ENCODE measurements at places on chromosomes 12 and 14. TPM values are rescaled to one million over a fixed set of nuclear protein-coding genes. Genes with fewer than 3 reads are reported as not detected.

Gene NEUROD4
- not detected for total RNA-seq

Gene NPFF
- total RNA-seq, result not detected

Gene PTMS
- total RNA-seq, result 293 TPM

Gene CDK17
- total RNA-seq, result 25.4 TPM

Gene SLC25A47
- 0.20 TPM for total RNA-seq

Gene CORO1C
- total RNA-seq, result 194 TPM

Gene PLCZ1
- total RNA-seq, result not detected

Gene PRPH
- 6.3 TPM for total RNA-seq

Gene GLS2
- total RNA-seq, result 1.8 TPM

Gene GLIPR1L1
- total RNA-seq, result not detected

Gene FAM181A
- not detected for total RNA-seq

Gene CISTR
- not detected for total RNA-seq

Gene RPGRIP1
- total RNA-seq, result 0.49 TPM

GRCh38 chr14:35678403-35679028 lies 130.6 kb downstream of the RALGAPA1 start:
- DNase-seq, result no peak

DNA sequence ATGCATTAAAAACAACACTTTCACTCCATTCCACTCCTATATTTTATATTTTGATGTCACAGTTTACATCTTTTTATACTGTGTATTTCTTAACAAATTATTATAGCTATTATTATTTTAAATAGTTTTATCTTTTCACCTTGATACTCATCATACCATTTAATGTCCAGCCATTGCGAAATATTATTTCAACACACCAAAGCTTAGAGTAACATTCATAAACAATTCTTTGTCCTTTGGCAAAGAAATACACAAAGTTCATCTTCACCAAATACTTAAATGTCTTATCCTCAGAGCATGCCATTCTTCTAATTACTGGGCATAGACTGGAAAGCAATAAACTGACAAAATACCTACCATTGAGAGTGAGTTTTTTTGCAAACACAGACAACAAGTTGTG lies 1963.4 kb upstream of the FLRT2 start:
- DNase-seq, result no peak

DNA sequence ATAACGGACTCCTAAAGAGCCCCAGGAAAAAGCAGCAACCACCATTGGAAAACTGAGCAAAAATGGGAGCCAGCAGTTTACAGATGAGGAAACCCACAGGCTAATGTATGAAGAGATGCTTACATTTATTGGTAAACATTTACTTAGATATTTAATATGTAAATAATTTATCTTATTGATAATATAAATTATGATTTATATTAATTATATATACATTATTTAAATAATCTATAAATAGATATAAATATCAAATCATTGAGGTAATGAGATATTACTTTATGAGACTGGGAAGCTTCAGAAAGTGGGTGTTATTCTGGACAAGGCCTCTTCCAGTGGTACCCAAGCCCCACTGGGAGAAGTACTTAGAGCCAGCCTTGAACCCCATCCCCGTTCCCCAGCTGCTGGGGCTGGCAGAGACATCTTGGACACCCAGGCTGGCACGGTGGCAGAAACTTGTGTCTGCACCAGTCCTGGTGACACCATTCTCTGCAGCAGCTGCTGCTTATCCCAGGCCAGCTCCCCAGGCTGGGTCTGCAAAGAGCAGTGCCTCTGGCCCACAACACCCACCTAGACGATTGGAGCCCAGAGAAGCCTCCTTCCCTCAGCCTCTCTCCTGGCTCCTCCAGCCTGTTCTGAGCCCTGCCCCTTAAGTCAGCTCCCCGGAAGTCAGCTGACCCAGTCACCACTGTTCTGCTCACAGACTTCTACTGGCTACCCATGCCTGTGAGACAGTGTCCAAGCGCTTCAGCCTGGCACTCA lies 25.9 kb downstream of the ISCA2 start:
- DNase-seq, result no peak

DNA sequence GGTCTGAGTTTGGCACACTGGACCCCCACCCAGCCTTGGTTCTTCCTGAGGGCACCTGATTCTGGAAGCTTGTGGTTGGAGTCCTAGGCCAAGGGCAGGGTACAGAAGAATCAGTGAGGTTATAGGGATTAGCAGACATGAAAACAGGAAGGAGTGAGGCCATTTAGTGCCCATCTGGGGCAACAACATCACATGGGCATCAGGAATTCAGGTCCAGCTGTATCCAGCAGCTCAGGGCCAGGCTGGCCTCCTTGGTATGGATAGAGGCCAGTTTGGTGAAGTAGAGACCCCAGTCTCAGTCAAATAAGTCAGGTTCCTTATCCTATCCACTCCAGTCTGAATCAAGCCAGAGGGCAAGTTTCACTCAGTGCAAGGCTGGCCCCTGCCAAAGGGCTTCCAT lies 36.2 kb downstream of the RASAL1 start:
- DNase-seq, result no peak

- DNase-seq, result no peak
Measured at GRCh38 chr12:14903386-14904098, 17.9 kb upstream of the MGP start.

DNA sequence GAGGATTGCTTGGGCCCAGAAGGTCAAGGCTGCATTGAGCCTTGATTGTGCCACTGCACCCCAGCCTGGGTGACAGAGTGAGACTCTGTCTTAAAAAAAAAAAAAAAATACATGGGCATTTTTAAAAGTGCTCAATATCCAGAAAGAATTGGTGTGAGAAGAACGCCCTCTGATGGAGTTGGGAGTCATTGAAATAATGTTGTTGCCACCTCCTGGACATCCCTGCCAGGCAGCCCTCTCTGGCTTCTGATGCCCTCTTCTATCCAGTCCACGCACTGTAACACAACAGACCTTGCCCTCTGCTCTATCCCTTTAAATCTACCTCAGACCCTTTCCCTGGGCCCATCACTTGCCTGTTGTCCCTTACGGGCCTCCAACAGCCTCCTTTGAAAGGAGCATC lies 4.9 kb downstream of the PTGDR start:
- DNase-seq, result peak; percentile 38

DNA sequence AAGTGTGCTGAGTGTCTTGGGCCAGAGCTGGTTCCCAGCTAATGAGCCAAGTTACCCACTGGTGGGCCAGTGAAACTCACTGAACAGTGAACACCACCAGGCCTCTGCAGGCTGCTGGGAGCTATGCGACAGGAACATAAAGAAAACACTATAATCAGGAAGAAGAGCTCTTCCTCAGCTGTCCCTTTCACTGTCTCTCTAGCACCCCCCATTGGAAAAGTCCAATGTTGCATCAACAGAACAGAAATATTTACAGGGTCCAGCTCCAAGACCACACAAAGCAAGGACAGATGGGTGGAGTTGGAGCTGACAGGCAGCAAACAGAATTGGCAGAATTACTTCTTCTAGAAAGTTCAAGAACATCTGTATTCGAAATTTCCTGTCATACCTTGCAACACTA lies 903.6 kb upstream of the TMEM132C start:
- no peak for DNase-seq

- DNase-seq, result no peak
Measured at GRCh38 chr12:65324056-65324455, 45.6 kb downstream of the MSRB3 start.

DNA sequence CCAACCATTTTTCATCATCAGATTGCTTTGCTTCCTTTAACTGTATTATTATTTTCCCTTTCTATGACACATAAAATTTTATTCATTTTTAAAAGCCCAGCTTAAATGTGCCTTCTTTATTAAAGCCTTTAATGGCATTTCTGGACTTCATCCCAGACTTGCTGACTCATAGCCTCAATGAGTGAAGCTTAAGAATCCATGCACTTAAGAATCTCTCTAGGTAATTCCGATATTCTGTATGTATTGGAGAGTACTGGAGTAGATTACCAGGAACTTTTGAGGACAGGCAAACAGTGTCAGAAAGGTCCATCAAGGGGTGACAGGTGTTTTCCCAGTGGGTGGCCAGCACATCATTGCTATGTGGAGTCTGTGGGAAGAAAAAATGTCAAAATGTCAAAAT lies 107.9 kb downstream of the PTPRQ start:
- no peak for DNase-seq

DNA sequence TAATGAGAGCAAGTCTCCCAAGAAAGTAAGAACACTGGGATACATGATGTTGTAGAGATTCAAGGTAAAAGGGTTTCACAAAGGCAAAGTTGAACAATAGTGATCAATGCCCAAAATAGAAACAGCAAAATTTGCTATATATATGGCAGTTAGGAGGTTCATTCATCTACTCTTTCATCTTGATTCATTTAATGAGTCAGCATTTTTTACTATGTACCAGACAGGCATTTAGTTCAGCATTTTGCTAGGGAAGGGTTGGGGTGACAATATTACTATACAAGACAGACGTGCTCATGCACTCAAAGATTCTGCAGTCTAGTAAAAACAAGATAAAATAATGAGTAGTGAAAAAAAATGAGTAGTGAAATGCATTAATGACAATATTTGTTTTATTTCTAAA lies 264.9 kb upstream of the LMO3 start:
- no peak for DNase-seq

DNA sequence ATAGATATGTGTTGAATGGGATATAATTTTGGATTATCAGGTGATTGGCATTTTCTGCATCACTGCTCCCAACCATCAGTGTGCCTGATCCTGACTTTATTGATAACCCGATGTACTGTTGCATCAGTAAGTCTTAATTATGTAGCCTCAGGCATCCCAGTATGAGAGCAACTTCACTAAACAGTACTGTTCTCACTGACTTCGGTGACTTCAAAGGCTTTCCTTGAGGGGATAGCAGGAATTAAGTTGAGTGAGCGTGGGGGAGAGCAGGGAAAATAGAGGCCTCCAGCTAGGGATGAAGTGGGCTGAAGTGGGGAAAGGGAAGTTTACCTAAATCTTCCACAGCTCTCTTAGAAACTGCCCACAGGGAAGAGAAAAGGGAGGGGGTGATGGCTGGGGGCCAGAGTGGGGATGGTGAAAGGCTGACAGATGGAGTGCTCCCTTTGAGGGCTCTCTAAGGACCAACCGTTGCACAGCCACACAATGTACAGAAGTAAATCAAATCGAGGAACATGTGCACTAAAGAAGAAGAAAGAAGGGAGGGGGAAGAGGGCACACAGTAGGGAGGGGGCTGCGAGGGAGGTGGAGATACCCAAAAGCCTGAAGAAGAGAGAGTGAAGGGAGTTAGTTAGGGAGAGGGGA lies 10.7 kb upstream of the NEUROD4 start:
- DNase-seq, result no peak

DNA sequence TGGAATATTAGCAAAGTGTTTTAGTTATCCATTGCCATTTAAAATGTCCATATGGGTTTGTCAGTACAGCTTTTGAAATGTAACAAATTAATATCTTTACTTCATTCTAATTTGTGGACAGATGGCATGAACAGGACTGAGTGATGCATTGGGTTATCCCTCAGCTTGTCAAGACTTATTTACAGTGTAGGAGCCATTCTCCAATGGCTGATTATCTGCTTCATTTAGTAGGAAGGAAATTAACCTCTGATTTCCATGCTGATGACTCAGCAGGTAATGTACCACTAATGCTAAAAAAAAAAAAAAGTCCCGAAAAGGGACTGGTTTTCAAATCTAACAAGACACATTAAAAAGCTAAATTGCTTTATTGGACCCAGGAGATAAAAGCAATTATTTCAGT lies 1149.0 kb upstream of the USP15 start:
- DNase-seq, result no peak

GRCh38 chr12:56591126-56591525 lies 39.0 kb downstream of the BAZ2A start:
- DNase-seq, result no peak

DNA sequence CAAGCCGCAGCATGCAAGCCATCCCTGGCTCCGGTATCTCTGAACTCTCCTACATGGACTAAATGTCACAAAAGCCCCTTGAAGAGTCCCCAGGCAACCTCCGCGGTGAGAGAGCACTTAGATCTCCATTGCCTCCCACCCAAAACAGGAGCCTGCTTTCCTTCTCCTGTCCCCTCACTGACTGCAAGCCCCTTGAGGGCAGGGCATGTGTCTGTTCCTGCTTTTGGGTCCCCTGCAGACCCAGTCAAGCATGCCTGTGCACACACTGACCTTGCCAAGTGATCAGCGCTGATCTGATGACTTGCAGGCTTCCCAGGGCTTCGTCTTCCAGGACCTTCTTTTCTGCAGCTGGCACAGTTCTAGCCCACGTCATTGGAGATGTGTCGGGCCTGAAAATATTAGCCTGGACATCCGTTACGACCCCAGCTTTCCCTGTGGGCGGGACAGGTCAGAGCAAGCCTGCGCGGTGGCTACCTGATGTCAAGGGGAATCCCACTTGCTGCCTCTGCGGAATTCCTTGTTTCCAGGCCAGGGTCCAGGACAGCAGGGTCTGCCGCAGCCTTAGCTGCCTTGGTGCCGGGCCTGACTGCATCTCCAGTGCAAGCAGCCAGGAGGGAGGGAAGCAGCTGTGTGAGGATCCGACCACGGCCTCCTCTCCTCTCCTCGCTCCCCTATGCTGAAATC lies 92.5 kb downstream of the FBXL14 start:
- DNase-seq, result no peak

DNA sequence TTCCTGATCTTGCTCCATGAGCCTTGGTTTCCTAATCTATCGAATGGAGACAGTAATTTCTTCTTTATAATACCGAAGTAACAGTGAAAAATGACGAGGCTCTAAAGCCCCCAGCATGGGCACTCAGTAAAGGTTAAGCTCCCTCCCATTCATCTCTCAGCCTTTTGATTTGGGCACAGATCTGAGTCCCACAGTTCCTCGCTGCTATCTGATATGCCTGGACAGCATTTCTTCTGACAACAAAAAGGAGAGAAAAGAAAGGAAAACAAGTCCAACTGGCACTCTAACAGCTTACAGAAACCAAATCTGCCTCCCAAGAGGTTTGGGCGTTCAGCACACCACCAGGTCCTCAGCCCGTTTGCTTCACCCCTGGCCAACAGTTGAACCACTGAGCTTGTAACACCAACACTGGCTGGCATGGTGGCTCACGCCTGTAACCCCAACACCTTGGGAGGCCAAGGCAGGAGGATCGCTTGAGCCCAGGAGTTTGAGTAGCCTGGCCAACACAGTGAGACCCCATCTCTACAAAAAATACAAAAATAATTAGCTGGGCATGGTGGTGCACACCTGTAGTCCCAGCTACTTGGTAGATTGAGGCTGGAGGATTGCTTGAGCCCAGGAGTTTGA lies 19.5 kb downstream of the CCDC88C start:
- DNase-seq, result no peak

GRCh38 chr14:100078997-100079725 lies 13.9 kb downstream of the EVL start:
- DNase-seq, result no peak

GRCh38 chr12:30110958-30111586 lies 327.3 kb upstream of the TMTC1 start:
- no peak for DNase-seq

DNA sequence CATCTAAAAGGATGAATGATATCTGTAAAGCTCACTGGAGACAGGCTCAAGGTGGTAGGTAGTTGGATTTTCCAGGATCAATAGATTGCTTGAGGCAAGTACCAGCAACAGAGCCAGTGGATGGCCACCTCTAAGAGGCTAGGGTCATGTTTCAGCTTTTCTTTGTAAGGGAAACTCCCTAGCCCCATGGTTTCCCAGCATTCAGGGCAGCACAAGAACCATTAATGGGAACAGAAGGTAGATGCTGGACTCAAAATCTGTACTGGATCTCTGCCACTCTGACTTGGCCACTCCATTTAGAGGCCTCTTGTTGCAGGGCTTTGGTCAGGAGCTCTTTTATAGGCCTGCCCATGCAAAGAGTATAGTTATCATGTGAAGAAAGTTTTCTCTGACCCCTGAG lies 76.1 kb upstream of the DYRK2 start:
- no peak for DNase-seq
